Fibroblast of lung (primary cell): ENCODE measurements at places on chromosomes 12 and 14.

- peak; percentile 60 for DNase-seq
These were observed 4.9 kb upstream of the MTA1 start for GRCh38 chr14:105414456-105415371.

DNA sequence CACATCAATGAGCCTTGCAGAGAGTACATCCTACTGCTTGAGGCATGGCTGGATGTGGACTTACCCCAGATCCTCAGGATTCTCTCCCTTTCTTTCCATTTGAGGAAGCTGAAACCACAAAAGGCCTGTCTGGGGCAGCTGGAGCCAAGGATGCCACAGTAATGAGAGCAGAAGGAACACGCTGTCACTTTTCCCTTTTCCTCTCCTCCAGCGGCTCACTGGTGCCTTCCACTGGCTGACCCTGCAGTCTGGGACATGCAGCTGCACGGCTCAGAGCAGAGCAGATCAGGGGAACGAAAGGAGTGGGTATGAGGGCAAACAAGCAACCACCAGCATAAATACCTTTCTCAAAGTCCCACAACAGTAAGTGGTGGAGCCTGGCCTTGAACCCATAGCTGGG is 78.2 kb downstream of the GAS2L3 start:
- no peak for DNase-seq

- peak; percentile 10 for DNase-seq
These were observed 177.8 kb downstream of the RPS29 start for GRCh38 chr14:49408187-49408933.

DNA sequence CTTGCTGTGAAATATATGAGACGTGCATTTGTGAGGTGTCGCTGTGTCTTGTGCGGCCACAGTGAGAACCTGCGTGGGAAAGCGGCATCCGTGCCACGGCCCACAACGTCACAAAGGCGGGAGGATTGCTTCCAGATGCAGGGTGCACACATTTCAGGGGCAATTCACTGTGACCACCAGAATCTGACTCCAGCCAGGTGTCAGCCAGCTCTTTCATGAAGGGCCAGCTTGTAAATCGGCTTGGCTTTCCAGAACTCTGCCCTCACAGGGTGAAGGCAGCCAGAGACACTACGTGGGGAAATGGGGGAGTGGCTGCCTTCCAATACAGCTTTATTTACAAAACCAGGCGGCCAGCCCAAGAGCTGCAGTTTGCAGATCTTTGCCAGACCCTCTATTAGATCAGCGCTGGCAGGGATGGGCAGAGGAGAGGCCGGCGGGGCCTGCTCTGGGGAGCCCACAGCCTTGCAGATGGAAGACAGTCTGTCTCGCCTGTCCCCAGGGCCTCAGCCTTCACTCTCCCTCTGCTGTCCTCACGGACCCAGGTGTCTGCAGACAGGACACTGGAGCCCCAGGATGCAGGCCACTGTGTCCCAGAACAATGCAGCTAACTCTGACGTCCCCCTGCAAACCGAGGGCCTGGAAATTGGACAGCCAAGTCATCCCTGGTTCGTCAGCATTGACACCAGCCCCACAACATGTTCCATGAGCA is 53.5 kb downstream of the ADGRD1 start:
- no peak for DNase-seq

DNA sequence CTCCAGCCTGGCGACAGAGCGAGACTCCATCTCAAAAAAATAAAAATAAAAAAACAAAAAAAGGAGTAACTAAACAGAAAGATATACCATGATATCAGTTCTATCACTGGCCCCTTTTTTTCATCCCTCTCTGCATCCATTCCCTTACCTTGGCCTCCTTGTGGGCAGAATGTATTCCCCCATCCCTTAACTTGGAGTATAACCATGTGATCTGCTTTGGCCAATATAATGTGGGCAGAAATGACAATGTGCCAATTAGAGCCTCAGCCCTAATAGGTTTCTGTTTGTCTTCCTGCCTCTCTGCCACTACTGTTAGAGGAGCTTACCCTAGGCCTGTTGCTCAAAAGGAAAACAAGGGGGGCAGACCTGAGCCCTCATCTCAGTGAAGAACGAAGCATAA is 23.8 kb downstream of the GSC start:
- DNase-seq = no peak

GRCh38 chr12:63882844-63883243 is 38.3 kb downstream of the SRGAP1 start:
- peak; percentile 35 for DNase-seq

GRCh38 chr12:125440399-125440798 is 375.2 kb downstream of the AACS start:
- DNase-seq = no peak

- no peak for DNase-seq
These were observed 42.6 kb downstream of the ACTN1 start for GRCh38 chr14:68936476-68936875.

- no peak for DNase-seq
These were observed 188.3 kb upstream of the C14orf180 start for GRCh38 chr14:104390941-104391901.

- DNase-seq = peak; percentile 30
These were observed 181.5 kb upstream of the PRKD1 start for GRCh38 chr14:30108975-30109700.

GRCh38 chr12:79151956-79152355 is 287.4 kb downstream of the SYT1 start:
- DNase-seq = peak; percentile 28

- no peak for DNase-seq
These were observed 216.1 kb downstream of the TMEM132D start for GRCh38 chr12:129687731-129688130.

GRCh38 chr12:119744900-119745606 is 77.1 kb downstream of the PRKAB1 start:
- no peak for DNase-seq

- no peak for DNase-seq
These were observed 5.5 kb downstream of the CEP170B start for GRCh38 chr14:104870368-104871144.

GRCh38 chr14:98208211-98208611 is 1063.8 kb downstream of the BCL11B start:
- DNase-seq = no peak

DNA sequence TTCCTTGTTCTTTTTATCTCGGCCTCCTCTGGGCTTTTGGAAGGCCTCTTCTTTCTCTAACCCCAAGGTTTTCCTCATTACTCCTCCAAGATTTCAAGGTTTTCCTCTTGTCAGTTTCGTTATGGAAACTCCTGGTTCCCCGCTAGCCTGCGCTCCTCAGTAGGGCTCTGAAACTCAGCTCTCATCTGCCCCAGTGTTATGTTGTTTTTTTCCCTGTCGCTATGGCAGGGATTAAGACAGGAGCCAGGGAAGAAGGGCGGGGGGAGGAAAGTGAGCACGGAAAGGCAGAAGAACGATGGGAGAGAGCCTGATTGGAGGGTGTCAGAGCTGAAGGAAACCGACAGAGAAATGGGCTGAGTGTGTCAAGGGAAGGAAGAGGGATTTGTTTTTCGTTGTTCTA is 26.5 kb upstream of the JDP2 start:
- DNase-seq = no peak

GRCh38 chr14:101758913-101759593 is 2.5 kb upstream of the PPP2R5C start:
- no peak for DNase-seq

DNA sequence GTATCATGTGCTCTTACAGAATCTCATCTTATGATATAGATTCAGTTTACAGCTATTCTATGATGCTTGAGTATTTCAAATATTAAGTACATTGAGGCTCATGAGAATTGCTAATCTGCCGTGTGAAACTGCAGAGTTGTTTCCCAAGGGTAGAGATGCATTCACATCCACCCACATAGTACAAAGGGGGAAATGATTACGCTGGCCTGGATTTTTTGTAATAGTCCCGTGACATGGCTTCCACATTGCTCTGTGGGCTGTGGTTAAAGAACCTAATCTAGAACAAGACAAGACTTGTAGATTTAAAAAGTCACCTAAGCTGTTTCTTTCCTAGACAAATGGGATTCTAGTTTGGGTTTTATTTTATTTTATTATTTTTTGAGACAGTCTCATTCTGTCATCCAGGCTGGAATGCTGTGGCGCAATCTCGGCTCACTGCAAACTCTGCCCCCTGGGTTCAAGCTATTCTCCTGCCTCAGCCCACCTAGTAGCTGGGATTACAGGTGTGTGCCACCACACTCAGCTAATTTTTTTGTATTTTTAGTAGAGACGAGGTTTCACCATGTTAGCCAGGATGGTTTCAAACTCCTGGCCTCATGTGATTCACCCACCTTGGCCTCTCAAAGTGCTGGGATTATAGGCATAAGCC is 13.0 kb upstream of the RIOX1 start:
- DNase-seq = peak; percentile 72

- DNase-seq = peak; percentile 72
These were observed 267.4 kb upstream of the HMGA2 start for GRCh38 chr12:65556676-65557437.

- no peak for DNase-seq
These were observed 72.9 kb downstream of the CRADD start for GRCh38 chr12:93750056-93750455.

- no peak for DNase-seq
These were observed 7.6 kb downstream of the AJUBA start for GRCh38 chr14:22974530-22975313.

DNA sequence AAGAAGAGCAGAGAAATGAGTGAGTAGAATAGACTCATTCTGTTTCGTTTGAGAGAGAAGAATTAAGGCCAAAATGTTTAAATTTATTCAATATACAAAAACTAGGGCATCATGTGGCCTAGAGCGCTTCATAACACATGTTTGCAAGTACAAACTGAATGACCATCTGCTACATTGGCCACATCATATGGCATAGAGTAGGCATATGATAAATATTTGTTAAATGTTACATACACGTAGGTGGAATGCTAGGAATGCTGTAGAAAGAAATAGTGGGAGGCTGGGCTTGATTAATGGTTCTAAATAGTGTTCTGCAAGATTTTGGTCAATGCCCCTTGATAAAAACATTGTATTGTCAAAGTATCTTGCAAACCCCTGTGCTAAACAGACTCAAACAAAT is 10.8 kb downstream of the MGP start:
- peak; percentile 74 for DNase-seq

DNA sequence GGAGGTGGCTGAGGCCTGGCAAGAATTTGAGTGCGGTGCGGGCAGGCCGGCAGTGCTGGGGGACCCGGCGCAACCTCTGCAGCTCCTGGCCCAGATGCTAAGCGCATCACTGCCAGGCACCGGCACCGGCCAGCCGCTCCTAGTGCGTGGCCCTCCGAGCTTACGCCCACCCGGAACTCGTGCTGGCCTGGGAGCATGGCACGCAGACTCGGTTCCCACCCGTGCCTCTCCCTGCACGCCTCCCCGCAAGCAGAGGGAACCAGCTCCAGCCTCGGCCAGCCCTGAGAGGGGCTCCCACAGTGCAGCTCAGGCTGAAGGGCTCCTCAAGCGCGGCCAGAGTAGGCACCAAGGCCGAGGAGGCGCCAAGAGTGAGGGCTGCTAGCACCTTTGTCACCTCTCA is 63.7 kb downstream of the CCDC60 start:
- no peak for DNase-seq

DNA sequence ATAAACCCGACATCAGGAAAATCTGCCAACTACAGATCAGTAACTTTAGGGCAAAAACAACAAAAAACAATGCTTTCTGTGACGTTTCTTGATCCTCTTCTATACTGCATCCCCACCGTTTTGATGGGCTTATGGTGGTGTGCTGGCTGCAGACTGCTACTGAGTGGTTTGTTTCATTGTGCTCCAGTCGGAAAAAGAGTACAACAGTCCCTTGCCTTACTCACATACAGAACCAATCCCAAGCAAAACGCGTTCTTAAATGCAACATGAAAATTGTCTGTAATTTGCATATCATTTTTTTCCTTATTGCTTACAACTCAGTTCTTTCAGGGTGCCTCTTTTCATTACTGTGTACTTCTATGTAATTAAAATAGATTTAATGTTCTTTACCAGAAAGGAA is 2.3 kb downstream of the ETV6 start:
- peak; percentile 42 for DNase-seq

DNA sequence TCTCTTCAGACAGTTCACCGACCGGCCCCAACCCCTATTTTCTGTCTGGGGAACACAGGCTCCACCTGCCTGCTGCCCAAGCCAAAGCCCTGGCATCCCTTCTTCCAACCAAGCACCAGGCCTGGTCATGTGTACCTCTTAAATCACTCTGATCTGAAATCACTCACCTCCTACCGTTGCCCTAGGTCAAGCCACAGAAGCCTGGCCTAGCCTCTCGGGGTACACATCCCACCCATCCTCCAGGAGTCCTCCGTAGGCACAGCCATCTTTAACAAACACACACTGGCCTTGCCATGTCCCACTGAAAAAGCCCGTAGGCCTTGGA is 81.8 kb downstream of the IRF2BPL start:
- DNase-seq = no peak

GRCh38 chr14:44898551-44898950 is 63.2 kb downstream of the KLHL28 start:
- peak; percentile 12 for DNase-seq

DNA sequence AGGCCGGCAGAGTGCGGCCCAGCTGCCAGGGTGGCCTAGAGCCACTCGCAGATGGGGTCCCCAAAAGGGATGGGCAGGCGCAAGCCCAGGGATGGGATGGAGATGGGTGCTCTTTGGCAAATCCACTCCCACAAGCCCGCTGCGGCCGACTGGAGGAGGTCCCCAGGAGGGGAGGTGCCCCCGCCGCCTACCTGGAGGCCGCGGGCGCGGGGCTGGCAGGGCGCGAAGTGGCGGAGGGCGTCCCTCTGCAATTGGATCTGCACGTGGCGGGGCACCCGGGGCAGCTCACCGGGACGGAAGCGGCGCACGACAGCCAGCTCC is 730 bp downstream of the PPP1R3E start:
- no peak for DNase-seq

DNA sequence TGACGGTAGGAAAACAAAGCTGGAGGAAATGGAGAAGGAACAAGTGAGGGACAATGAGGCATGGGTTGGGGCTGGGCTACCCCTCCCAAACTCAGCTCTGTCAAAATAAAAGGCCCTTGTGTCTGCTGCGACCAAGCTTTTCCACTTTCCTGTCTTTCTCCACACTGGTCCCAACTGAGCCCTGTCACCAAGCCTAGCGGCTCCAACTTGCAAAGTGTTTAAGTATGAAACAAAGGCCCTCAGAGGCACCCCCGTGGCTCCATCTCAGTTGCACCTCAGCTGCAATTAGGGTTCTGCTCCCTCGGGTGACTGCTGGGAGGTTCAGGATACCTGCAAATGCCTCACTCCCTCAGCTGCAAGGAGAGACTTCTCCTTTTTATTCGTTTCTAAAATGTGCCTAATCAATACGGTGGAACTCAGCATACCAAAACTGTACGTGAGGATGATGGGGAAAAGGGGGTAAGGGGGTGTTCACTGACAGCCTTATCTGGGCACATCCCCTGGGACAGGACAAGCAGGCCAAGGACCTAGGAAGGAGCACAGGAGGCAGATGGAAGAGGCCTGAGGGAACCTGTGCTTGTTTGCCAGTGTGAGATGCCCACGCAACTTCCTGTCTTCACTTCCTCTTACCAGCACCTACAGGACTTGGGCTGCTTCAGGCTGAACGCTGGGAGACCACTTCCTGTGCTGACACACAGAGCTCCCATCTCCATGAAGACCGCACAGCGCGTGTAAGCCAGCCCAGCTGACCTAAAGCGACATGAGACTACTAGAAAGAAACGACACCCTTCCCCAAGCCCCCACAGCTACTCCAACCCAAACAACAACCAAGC is 8.9 kb downstream of the VAMP1 start:
- no peak for DNase-seq
